CD4-positive, alpha-beta T cell treated with Interferon alpha-2 for 1 hour (primary cell): ENCODE measurements at places on chromosomes 13 and 19.

GRCh38 chr19:48419158-48419920 lies 25.9 kb downstream of the GRIN2D start:
- peak; percentile 83 for DNase-seq

GRCh38 chr19:47123406-47123805 lies 7.2 kb upstream of the SAE1 start:
- DNase-seq = no peak

- peak; percentile 55 for DNase-seq
These were observed 979 bp downstream of the AKAP8 start for GRCh38 chr19:15378534-15379082.

DNA sequence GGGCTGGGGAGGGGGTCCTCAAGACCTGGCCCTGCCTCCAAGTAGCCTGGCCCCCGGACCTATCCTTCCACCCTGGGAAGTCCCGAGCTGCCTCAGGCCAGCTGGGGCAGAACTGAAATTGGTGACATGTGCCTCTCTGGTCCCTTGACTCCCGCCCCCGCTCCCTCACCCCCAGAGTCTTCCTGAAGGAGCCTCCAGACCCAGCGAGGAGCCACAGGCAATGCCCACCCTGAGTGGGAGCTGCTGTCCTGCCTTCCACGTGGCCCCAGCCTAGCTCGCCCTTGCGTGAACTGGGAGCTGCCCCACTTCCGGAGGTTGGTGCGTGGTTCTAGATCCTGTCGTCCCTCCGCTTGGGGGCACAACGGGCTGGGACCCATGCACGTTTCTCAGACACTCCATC lies 34.6 kb downstream of the CEBPA start:
- no peak for DNase-seq

DNA sequence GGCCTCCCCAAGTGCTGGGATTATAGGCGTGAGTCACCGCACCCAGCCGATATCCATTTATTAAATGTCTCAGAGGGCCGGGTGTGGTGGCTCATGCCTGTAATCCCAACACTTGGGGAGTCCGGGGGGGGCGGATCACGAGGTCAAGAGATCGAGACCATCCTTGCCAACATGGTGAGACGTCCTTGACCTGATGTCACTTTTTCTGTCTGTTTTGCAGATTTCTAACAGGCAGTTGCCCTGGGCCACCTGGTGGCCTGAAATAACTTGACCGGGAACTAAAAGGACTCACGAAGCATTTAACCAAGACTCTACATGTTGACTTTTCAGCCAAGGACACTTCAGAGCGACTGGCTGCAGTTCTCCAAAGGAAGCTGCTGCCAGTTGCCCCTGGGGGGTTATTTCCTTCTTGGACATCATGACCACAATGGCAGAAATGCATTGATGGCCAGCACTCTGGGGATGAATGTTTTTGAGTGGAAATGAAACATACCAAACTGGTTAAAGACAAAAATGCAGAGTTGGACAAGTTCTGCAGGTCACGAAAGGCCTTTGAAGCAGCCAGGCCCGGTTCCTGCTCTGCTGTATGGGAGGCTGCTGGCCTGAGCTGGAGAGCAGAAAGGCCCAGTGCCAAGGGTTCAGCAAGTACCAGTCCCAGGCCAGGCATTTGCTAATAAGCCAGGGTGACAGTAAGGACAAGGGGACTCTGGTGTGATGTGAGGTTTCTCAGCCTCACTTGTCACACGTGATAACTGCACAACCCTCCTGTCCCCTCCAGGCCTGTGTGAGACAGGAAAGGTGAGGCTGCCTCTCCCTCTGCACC lies 8.3 kb downstream of the ZNF837 start:
- DNase-seq = no peak

DNA sequence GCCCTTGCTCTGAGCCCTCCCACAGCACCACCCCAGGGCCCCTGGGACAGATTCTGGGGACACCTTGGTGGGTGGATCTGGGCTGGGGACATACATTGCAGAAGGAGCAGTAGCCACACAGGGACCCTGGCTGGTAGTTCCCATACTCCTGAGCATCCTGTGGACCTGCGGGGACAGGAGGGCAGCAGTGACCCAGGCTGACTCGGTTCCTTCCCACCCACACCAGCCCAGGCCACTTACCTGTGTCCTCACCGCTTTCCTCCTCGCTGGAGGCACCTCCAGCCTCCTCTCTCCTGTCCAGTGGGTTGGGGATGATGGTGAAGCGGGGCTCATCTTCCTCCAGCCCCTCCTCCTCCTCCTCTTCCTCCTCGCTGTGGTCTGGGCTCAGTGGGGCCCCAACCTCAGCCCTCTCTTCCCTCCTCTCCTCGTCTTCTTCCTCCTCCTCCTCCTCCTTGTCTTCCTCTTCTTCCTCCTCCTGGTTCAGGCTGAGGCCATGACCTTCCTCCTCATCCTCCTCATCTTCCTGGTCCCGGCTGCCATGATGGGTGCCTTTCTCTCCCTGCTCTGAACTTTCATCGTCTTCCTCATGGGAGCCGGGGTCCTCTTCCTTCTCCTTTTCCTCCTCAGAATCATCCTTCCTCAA lies 1.9 kb downstream of the HRC start:
- DNase-seq = no peak

GRCh38 chr13:111209613-111210012 lies 94.5 kb downstream of the ARHGEF7 start:
- no peak for DNase-seq

DNA sequence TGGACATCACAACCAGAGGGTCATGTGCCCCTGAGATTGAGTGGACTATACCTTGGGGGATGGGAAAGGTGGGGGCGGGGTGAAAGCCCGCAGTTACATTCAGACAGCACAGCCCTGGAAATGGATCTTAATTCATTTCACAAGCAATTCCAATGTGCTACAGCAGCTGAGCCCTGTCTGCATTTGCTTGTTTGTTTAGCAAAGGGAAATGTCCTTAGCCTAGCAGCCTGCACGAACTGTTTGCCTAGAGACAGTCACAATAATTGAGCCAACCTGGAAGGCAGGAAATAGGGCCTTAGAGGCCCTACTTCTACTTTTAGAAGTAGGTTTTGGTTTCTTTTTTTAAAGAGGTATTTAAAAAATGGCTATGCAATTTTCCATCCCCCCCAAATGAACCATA lies 177.3 kb upstream of the KL start:
- peak; percentile 11 for DNase-seq

GRCh38 chr19:19115954-19116353 lies 22.3 kb downstream of the TMEM161A start:
- DNase-seq = peak; percentile 54

- no peak for DNase-seq
These were observed 7.2 kb downstream of the AXL start for GRCh38 chr19:41226053-41226873.

DNA sequence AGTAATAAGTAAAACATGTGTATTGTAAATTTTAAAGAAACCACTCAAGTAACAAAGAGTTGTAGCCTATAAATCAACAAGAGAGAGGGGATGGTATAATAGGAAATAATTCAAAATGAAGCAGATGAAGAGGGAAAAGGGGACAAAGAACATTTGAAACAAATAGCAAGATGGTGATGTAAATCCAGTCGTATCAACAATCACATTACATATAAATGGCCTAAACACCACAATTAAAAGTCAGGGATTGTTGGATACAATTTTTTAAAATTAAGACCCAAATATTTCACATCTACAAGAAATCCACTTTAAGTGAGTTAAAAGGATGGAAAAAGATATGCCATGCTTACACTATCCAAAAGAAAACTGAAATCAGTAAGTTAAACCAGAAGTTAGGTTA lies 15.2 kb downstream of the FNDC3A start:
- no peak for DNase-seq

DNA sequence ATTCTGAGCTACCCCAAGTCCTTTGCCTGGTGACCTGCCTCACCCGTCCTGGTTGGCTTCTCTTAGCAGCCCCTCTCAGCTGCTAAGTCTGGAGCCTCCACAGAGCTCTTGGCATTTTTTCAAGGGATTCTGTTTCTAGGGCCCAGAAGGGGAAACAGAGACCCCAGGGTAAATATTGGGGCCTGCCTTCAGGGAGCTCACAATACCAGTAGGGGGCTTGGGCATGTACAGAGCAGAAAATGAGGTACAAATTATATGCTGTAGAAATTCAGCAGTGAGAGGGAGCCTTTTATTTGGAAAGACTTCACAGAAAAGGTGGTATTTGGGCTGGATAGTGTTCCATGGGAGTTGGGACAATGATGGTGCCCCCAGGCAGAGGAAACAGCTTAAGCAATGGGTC lies 3.7 kb downstream of the SAMD4B start:
- DNase-seq = no peak

DNA sequence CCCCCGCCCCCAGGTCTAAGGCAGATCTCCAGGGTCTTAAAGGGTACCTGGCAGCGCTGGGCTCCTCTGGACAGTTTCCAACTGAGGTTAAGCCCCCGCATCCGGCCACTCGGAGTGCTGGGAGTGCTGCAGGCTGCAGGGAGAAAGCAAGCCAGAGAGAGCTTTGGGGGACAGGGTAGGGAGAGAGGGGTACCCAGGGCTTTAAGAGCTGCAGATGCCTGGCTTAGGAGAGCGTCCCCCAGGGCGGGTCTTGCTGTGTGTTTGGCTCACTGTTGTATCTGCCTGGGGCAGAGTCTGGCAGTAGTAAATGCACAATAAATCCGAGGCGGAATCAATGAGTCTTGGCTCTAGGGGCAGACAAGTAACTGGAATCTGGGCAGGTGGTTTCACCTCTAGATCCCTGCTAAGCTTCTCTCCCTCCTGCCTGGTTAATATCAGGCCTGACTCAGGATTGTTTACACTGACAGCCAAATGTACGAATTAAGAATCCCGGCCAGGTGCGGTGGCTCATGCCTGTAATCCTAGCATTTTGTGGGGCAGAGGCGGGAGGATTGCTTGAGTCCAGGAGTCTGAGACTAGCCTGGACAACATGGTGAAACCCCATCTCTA lies 798 bp upstream of the COX6B2 start:
- DNase-seq = no peak

DNA sequence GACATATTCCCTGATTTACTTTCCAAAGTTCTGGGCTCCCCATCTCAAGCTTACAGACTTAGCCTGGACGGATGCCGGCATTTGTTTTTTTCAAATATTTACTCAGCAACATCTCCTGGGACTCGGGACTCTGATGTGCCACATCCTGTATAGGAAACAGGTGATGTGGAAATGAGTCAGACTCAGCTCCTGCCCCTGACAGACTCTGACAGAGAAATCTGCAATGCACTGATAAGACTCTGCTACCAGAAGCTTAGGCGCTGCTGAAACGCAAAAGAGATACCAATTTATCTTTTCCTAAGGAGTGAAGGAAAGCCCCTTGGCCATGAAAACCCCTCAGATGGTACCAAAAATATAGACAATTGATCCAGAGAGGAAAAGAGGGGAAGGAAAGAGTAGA lies 16.2 kb downstream of the LAIR2 start:
- DNase-seq = no peak

GRCh38 chr13:44068169-44068568 lies 188.5 kb downstream of the LACC1 start:
- DNase-seq = no peak

DNA sequence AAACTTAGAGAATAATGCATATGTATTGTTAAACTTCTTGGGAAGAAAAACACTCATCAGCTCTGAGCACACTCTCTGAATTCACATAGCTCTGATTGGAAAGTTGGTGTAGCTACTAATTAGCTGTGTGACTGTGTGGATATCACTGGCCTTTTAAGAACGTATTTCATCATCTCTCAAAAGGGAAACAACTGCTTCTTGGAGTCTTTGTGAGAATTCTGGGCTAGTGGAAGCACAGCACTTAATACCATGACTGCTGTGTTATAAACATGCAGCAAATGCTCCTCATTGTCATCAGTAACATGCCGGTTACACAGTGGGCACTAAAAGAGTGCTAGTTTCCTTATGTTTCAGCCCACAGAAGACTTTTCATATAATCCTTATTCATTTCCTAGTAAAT lies 220.9 kb upstream of the CSNK1A1L start:
- no peak for DNase-seq

DNA sequence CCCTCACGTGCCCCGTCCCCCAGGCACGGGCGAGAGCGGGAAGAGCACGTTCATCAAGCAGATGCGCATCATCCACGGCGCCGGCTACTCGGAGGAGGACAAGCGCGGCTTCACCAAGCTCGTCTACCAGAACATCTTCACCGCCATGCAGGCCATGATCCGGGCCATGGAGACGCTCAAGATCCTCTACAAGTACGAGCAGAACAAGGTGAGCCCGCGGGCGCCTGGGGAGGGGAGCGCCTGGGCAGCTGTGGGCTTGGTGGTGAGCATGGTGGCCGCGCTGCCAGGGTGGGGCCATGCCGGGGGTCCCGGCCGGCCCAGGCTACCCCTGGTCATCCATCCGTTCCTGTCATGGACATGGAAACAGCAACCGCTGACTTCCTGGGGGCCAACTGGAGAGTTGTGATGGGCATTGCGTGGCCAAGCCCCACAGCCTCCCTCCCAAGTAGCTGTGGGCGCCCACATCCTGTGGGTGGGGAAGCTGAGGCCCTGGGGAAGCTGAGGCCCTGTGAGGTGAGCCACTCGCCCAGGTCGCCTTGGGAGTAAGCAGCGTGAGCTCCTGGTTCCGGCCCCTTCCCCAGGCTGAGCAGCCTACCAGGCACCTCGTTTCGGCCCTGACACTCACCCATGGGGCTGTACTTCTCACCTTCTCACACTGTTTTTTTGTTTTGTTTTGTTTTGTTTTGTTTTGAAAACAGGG lies 16.1 kb downstream of the GNA11 start:
- no peak for DNase-seq

- DNase-seq = no peak
These were observed 75.0 kb upstream of the GTF3A start for GRCh38 chr13:27349458-27349857.

DNA sequence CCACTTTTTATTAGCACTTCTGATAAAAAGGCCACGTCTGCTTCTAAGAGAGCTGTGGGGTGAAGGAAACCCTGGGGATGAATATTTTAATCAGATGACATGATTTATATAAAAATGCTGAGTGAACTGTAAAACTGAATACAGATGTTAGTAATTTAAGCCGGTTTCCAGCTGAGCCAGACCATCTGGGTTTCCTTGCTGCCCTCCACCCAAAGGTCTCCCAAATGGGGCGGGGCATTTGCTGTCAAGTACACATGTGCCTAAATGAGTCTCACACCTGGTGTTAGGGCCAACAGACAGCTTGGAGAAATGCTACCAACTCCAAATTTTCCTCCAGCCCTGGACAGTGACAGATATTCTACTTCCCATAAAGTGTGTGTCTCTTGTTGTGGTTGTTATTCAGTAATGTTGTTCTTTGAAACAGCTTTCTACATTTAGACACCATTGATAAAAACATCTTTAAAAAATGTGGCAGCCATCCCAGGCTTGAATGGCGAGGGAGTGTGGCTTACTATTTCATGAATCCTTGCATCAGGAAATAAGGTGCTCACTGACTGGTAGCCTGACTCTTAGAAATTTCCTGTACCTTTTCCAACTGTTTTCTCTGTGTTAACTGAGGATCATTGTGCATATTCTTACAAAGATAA lies 350.4 kb downstream of the MTUS2 start:
- DNase-seq = no peak

- no peak for DNase-seq
These were observed 167.6 kb downstream of the PTPRS start for GRCh38 chr19:5172859-5173630.
